ENCODE measurements at places on chromosomes 7 and 10.

GRCh38 chr7:92705831-92706230 is 115.6 kb upstream of the FAM133B start:
- DNase-seq = no peak

- no peak for DNase-seq
These were observed 82.2 kb downstream of the GATA3 start for GRCh38 chr10:8136736-8137135.

- peak; percentile 96 for DNase-seq
These were observed at the start of gene ANKRD2 for GRCh38 chr10:97572214-97572989. ANKRD2 (plus strand) TSS chr10:97572779; CDS start chr10:97572789, 10 bp downstream.

DNA sequence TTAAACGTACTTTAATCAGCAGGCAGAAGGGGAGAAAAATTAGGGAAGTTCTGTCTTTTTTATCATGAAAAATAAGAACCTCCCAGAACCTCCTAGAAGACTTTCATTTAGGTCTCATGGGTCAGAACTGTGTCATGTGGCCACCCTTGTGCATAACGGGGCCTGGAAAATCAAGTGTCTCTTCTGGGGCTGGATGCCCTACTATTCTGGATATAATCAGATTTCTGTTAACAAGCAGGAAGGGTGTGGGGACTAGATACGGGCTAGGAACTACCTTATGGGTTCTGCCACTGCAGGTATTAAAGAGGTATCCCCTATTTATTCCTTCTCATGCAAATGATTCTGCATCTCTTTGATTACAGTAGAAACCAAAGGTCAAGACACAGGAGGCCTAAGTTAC is 14.1 kb downstream of the LANCL2 start:
- DNase-seq = no peak

- no peak for DNase-seq
These were observed 444.3 kb downstream of the AUTS2 start for GRCh38 chr7:70042533-70042932.

DNA sequence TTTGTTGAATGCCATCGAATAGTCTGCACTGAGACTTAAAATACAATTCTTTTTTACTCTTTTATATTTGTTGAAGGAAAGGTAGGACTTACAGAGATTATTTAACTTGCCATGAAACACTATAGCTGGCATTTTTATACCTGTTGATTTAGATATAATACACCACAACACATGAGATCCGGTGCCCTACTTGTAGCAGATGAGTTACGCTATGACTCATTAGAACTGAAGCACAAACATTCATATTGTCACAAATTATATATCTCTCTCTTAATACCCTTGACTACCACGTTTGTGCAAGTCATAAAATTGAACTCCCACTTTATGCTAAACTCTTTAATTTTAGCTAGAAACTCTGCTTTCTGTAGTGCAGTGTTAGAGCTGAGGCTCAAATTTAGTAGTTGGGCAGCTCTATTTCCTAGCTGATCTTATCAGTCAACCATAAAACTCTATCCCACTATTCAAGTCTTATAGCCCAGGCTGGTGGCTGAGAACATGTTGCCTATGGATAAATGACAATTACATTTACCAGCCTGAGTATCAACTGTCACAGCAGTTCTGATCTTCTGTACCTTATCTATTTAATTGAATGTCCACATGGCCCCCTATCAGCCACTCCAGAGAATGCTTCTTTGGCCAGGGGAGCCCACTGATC is 137.4 kb upstream of the SEMA3D start:
- no peak for DNase-seq

GRCh38 chr10:12287772-12288171 is 61.6 kb upstream of the CAMK1D start:
- no peak for DNase-seq
